ENCODE measurements at places on chromosomes 11 and 22.

GRCh38 chr11:27551127-27551526 is 44.6 kb upstream of the LIN7C start:
- no peak for DNase-seq

DNA sequence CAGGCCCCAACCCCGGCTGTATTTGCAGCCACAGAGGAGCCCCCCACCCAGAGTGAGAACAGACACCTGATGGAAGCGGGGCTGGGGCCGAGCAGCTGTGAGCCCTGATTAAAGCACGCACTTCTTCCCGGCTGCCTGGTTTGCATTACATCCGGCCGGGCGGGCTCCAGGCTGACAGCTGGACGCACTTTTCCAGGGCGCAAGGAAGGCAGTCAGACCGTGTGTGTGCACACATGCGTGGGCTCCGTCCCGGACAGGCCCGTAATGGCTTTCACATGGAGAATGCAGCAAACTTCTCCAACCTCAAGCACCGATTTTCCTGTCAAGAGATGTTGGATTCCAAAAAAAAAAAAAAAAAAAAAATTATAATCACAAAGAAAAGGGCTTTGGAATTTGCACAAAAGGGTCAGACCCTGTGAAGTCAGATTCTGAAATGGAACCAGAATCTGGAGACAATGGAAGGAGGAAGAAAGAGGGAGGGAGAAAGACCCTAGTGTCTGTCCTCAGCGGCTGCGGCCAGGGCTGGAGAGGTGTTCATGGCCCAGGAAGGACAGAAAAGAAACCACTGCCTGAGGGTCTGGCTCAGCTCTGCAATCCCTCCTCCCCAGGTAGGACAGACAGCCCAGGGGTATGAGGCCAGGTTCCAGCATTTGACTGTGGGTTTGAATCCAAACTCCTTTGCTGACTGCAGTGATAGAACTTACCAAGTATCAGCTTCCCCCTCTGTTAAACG is 365.5 kb downstream of the MN1 start:
- no peak for DNase-seq

DNA sequence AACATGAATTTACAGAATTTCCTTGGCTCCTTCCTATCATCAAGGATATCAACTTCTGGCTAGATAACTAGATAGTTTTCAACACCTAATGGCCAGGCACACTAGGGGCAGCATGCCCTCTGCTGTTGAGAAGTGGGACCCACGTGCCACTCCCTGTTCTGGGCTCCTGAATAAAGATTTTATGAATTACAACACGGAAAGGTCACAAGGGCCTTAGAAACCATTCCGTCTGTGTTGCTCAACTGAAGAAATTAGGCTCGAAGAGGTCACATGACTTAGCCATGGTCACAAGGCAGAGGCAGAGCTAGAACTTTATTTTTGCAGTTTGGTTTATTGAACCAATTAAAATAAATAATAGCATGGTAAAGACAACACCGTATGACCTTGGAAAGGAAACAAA is 36.0 kb downstream of the PRCP start:
- DNase-seq, result peak; percentile 79

- no peak for DNase-seq
These were observed 108.9 kb downstream of the CD44 start for GRCh38 chr11:35247863-35248262.

- no peak for DNase-seq
These were observed 12.1 kb upstream of the TMEM45B start for GRCh38 chr11:129803533-129803932.

GRCh38 chr11:119659971-119660723 is 68.9 kb downstream of the NECTIN1 start:
- no peak for DNase-seq

- no peak for DNase-seq
These were observed 2.5 kb downstream of the CRKL start for GRCh38 chr22:20919718-20920117.

GRCh38 chr11:65981101-65981740 is 19.7 kb downstream of the SART1 start:
- DNase-seq, result no peak

DNA sequence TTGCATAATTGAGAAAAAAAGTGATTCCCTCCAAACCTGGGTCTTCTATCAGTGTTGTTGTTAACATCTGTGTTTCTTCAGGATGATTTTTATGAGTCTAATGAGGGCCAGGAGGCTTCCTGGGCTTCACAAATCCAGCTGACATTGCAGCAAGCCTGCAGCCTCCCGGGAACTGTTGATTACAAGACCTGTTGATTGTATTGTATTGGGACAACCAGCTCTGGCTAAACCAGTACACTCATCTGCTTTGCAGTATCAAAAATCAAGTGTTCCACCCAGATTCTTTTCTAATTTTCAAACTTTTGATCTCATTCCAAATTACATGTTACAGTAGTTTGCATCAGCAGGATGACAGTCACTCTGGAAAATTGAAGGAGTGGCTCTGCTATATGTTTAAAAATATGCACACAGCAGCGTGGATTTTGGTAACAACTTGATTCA is 16.1 kb upstream of the PRSS23 start:
- DNase-seq, result no peak

- peak; percentile 62 for DNase-seq
These were observed 110.2 kb downstream of the ST3GAL4 start for GRCh38 chr11:126465573-126466188.

DNA sequence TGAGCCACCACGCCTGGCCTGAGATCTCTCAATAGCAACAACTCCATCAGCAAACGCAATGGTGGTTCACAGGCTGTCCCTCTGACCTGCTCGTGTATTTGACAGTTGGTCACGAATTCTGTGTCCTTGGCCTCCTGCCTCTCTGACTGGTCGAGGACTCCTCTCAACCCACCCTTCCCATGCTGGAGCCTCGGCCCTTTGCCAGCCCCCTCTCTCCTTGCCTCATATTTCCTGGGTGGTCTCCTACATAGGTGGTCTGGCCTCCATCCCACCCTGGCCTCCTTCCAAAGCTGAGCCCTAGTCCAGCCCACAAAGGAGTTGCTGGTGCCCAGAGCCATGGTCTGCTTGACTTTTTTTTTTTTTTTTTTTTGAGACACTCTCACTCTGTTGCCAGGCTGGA is 11.4 kb upstream of the A4GALT start:
- DNase-seq, result no peak
